Colonic mucosa (tissue), 4 donors: ENCODE measurements at places on chromosomes 7 and 10. TPM values are rescaled to one million over a fixed set of nuclear protein-coding genes. Genes with fewer than 3 reads are reported as not detected.

- H3K36me3 ChIP-seq, result no peaks in the 10 kb centered on the region
- no peaks in the 10 kb centered on the region for H3K27me3 ChIP-seq
- no peak for DNase-seq
- H3K4me3 ChIP-seq, result no peak overlapping the region
- H3K4me1 ChIP-seq, result no peaks in the 10 kb centered on the region
- H3K27ac ChIP-seq, result no peak overlapping the region
Measured at GRCh38 chr10:50585921-50586739, 37.6 kb downstream of the SGMS1 start.

The TMEM139 gene
- 18.4 TPM for total RNA-seq

DNA sequence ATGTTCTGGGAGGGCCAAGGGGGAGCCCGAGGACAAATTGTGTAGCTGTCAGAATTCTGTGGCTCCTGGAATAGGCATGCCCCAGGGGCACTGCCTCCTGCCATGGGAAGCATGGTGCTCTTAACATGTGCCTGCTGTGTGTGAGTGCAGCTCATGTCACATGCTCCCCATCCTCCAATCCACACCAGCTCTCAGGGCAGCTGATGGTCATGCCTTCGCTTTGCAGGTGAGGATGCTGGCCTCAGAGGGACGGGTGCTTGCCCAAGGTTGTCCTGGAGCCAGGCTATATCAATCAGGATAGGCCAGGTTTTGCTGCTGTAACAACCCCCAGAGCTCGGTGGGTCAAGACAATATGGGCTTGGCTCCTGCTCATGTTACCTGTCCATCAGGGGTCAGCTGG lies 303.4 kb downstream of the RPS24 start:
- no peaks in the 10 kb centered on the region for H3K36me3 ChIP-seq
- no peaks in the 10 kb centered on the region for H3K4me1 ChIP-seq
- H3K4me3 ChIP-seq, result no peak overlapping the region
- DNase-seq, result no peak
- no peaks in the 10 kb centered on the region for H3K27me3 ChIP-seq

GRCh38 chr10:27100813-27101347 lies 586 bp upstream of the ANKRD26 start:
- peak overlapping the region; percentile 80 for H3K27ac ChIP-seq
- no peaks in the 10 kb centered on the region for H3K27me3 ChIP-seq
- H3K4me3 ChIP-seq, result peak overlapping the region; percentile 49
- no peaks in the 10 kb centered on the region for H3K4me1 ChIP-seq

DNA sequence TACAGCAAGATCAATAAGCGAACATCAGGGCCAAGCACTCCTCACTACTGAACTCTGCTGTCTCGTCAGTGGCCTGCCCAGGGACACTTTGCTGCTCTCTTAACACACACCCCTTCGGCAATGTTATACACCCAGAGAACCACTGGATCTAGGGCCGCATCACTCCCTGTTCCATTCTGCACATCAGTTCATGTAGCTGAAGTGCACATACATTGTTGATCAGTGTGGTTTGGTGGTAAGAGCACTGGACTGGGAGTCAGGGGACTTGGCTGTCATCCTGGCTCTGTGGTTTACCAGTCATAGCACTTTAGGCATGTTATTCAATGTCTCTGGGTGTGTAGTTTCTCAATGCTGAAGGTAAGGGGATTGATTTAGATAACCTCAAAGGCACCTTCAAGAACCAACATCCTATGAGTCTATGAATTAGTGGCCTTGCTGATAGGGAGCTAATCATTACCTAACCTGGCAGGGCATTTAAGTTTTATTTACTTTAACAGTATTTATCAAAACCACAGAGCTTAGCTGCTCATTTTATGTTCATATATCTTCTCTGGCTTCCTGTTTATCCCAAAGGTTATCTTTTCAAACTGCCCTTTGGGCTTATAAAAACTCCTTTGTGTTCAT lies 24.8 kb downstream of the DUSP5 start:
- no peaks in the 10 kb centered on the region for H3K4me1 ChIP-seq
- H3K36me3 ChIP-seq, result no peaks in the 10 kb centered on the region
- H3K4me3 ChIP-seq, result no peak overlapping the region

DNA sequence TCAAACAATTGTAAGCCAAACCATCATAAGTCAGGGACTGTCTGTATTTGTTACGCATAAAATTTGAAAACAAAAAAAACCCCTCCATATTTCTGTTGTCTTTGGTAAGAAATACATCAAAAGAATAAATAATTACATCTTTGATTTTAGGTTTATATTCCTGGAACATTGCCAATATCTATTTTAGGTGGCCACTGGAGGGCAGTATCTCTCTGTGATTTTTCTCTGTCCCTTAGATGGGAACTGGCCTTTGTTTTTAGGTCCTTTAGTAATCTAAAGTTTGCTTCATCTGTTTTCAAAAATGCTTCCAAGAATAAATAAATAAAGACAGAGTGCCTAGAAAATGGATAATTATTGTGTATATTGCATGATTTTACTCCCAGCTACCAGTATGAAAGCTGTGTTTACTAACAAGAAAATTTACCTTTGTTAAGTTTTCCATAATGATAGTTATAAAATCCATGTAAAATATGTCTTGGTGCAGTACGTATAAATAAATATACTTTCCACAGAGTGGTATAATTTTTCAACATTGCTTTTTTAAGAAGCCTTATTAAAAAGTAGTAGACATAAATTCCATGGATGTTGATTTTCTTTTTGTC lies 64.2 kb downstream of the PHYHIPL start:
- no peaks in the 10 kb centered on the region for H3K36me3 ChIP-seq
- peak; percentile 23 for DNase-seq
- H3K4me3 ChIP-seq, result no peak overlapping the region
- no peaks in the 10 kb centered on the region for H3K4me1 ChIP-seq

DNA sequence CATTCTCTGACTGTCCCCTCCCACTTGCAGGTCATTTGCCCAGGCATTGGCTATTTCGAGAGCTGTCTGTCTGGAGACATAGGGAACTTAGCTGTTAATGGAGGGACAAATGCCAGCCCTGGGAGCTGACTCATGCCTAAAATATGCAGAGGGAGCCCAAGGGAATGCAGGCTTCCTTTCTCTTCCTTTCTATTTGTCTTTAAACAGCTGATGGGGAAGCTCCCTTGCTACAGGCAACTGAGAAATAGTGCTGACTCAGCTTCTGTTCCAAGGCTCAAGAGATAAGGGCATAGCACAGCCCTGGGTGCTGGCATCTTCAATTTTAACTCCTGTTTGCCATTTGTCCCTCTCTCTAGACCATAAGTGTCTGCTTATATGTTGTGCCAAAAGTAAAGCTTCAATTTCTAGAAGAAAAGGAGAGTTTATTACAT lies 82.7 kb upstream of the C1GALT1 start:
- peak; percentile 51 for DNase-seq
- no peaks in the 10 kb centered on the region for H3K27me3 ChIP-seq
- no peaks in the 10 kb centered on the region for H3K4me1 ChIP-seq
- H3K36me3 ChIP-seq, result no peaks in the 10 kb centered on the region

DNA sequence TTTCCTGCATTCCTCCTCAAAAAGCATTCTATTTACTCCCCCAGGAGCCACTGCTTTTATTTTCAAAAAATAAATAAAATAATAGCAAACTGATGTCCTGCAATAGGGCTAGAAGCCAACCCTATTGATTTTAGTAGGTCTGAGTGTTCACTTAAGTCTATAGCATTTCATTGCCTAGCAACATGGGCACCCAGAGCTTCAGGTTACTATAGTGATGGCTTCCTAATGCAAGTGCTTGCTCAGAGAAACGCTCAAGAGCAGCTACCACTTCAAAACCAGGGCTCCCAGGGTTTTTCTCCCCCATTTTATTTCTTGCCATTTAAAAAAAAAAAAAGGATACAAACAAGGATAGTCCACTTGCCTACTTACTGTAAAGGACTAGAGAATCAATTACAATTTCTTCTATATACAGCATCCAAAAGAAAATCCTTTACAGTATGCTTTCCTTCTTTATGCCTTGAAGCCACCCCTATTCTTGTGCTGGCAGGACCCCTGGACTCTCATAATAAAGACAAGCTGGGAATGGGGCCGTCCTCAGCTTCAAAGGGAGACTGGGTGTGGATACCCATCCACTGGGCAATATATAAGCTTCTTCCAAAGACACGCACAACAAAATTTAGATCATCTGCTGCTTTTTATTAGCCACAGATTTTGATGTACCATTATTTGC lies 133.3 kb downstream of the VPS41 start:
- DNase-seq, result no peak
- no peak overlapping the region for H3K4me3 ChIP-seq
- no peaks in the 10 kb centered on the region for H3K36me3 ChIP-seq
- H3K27ac ChIP-seq, result no peak overlapping the region

The GTF2I gene
- 148 TPM for total RNA-seq

GRCh38 chr7:79529881-79530235 lies 76.4 kb upstream of the MAGI2 start:
- no peaks in the 10 kb centered on the region for H3K4me1 ChIP-seq
- H3K36me3 ChIP-seq, result no peaks in the 10 kb centered on the region
- H3K4me3 ChIP-seq, result no peak overlapping the region
- no peaks in the 10 kb centered on the region for H3K27me3 ChIP-seq
- no peak for DNase-seq
- no peak overlapping the region for H3K27ac ChIP-seq

GRCh38 chr7:151388007-151388297 lies 21.9 kb downstream of the WDR86 start:
- no peaks in the 10 kb centered on the region for H3K4me1 ChIP-seq
- H3K36me3 ChIP-seq, result no peaks in the 10 kb centered on the region
- no peaks in the 10 kb centered on the region for H3K27me3 ChIP-seq
- H3K27ac ChIP-seq, result no peak overlapping the region
- no peak overlapping the region for H3K4me3 ChIP-seq

DNA sequence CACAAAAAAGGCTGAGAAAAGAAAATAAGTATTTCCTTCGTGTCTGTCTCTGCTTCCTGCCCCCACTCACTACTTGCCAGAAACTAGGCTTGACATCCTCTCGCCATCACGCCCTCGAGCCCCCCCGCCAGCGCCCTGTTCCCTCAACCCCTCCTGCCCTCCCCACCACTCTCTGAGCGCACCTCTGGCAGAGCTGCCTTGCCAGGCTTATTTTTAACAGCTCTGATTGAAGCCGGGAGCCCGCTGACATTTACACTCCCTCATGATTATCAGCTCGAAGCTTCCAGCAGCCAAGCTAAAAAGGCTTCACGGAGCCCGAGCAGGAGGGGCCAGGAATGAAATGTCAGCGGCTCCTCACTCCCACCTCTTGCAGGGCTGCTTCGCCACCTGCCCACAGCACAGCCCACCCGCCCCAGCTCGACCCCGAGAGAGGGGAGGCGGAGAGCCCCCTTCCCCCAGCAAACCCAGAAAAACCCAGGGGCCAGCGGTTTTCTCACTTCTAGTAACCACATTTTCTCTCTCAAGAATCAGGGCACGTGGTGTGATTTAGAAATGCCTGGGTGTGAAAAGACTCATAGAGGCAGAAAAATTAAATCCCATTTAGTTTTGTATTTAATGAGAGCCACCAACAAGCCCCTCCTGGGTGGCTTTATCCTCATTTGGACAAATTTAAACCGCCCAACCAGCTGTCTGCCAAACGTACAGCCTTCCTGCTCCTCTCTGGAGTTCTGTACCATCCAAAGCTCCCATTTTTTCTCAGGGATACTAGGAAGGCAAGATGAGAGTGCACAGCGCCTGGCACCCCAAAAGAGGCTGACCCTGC lies 89.3 kb downstream of the SLIT1 start:
- H3K4me3 ChIP-seq, result no peak overlapping the region
- DNase-seq, result no peak
- no peaks in the 10 kb centered on the region for H3K27me3 ChIP-seq
- H3K27ac ChIP-seq, result no peak overlapping the region
- H3K4me1 ChIP-seq, result no peaks in the 10 kb centered on the region
- H3K36me3 ChIP-seq, result no peaks in the 10 kb centered on the region

The GPR15LG gene
- 515 TPM for total RNA-seq

The TES gene
- total RNA-seq, result 142 TPM

- H3K4me1 ChIP-seq, result no peaks in the 10 kb centered on the region
- H3K27me3 ChIP-seq, result no peaks in the 10 kb centered on the region
- H3K4me3 ChIP-seq, result no peak overlapping the region
- no peak for DNase-seq
- H3K36me3 ChIP-seq, result no peaks in the 10 kb centered on the region
Measured at GRCh38 chr10:81724431-81724830, 150.6 kb upstream of the NRG3 start.

GRCh38 chr10:77726732-77727131 lies 89.1 kb upstream of the KCNMA1 start:
- H3K4me3 ChIP-seq, result no peak overlapping the region
- no peak overlapping the region for H3K27ac ChIP-seq
- H3K4me1 ChIP-seq, result no peaks in the 10 kb centered on the region
- DNase-seq, result no peak
- H3K27me3 ChIP-seq, result no peaks in the 10 kb centered on the region

DNA sequence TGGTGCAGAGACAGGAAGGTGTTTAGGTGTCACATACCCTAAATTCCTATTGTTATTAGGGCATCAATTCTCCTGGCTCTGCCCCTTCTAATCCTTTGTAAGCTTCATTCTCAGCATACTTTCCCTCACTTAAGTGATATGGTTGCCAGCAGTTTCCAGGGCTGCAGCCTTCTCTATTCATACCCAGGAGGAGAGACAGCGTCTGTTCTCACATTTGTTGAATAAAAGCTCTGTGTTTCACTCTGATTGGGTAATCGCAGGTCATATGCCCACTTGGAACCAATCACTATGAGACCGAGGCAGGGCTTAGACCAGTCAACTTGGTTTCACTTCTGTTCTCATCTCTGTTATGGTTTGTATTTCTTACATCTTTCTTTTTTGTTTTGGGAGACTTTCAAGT lies 109.6 kb upstream of the MTPN start:
- no peak for DNase-seq
- H3K27me3 ChIP-seq, result no peaks in the 10 kb centered on the region
- no peaks in the 10 kb centered on the region for H3K36me3 ChIP-seq

The AKR1C4 gene
- total RNA-seq, result not detected

DNA sequence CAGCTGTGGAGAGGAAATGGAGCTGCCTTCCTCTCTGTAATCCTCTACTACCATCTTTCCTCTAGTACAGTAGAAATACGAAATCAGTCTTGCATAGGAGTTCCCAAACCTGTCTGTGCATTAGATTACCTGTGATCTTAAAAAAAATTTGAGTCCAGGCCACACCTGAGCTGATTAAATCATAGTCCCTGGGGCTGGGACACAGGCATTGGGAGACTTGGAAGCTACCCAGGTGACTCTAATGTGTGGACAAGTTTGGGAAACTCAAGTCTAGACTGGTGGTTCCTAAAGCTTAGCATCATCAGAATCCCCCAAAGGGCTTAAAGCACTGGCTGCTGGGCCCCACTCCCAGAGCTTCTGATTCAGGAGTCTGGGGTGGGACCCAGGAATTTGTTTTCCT lies 152.7 kb upstream of the GLI3 start:
- H3K27me3 ChIP-seq, result no peaks in the 10 kb centered on the region
- no peak overlapping the region for H3K4me3 ChIP-seq
- H3K36me3 ChIP-seq, result no peaks in the 10 kb centered on the region
- DNase-seq, result no peak
- no peaks in the 10 kb centered on the region for H3K4me1 ChIP-seq
- no peak overlapping the region for H3K27ac ChIP-seq
